Activated CD8-positive, alpha-beta T cell treated with anti-CD3 and anti-CD28 coated beads, Interleukin-2, amount 10 ng/mL, durations not matched to agents 7 days and 5 days (primary cell): ENCODE measurements at places on chromosomes 6 and 20. TPM values are rescaled to one million over a fixed set of nuclear protein-coding genes. Genes with fewer than 3 reads are reported as not detected.

The EPPIN gene
- not detected for total RNA-seq

The TSPO2 gene
- total RNA-seq = not detected

The PTPN1 gene
- total RNA-seq = 62.5 TPM

The MED23 gene
- 27.8 TPM for total RNA-seq

The SNAP25 gene
- not detected for total RNA-seq

The PRPH2 gene
- total RNA-seq = not detected

The FRMD1 gene
- not detected for total RNA-seq

The PSORS1C1 gene
- not detected for total RNA-seq

The C20orf141 gene
- not detected for total RNA-seq

The ABHD16B gene
- total RNA-seq = not detected

The PTPRT gene
- not detected for total RNA-seq

The C20orf96 gene
- 6.8 TPM for total RNA-seq

The DPPA5 gene
- not detected for total RNA-seq

DNA sequence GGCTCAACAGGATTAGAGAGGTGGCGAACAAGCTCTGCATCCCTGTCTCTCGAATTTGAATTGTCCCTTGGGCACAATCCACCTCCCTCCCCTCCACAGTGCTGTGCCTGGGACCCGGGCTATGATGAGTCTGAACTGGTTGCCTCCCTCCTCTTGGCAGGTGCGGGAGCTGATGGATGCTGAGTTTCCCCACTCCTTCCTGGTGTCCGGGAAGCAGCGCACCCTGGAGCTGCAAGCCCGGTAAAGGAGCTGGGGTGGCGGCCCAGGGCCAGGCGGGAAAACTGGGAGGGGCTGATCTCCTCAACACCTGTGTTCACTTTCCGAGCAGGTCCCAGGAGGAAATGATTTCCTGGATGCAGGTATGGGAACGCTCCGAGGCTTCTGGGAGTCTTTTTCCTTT is 14.9 kb downstream of the FGD2 start:
- H3K36me3 ChIP-seq = peaks cover 15% of the 10 kb centered on the region
- H3K27me3 ChIP-seq = no peaks in the 10 kb centered on the region
- no peak for DNase-seq
- H3K27ac ChIP-seq = peak overlapping the region; percentile 62
- H3K4me1 ChIP-seq = peaks cover 75% of the 10 kb centered on the region

- no peak overlapping the region for H3K4me3 ChIP-seq
- no peaks in the 10 kb centered on the region for H3K36me3 ChIP-seq
- DNase-seq = no peak
- H3K27me3 ChIP-seq = peaks cover 12% of the 10 kb centered on the region
Measured at GRCh38 chr20:51185277-51185676, 162.4 kb upstream of the KCNG1 start.

DNA sequence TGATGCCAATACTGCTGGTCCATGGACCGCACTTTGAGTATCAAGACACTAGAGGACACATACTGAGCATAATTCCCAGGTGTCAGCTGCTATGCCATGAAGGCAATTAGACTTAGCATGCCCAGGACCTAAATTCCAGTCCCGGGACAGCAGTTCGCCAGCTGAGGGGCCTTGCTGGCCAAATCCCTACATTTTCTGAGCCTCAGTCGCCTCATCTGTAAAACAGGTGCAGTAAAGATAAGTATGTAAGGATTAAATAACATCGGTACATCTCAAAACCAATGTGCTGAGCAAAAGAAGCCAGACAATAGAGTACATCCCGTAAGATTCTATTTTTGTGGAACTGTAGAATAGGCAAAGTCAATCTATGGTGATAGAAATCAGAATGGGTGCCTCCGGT is 1.0 kb downstream of the BFSP1 start:
- peaks cover 27% of the 10 kb centered on the region for H3K4me1 ChIP-seq
- DNase-seq = no peak
- peak overlapping the region; percentile 65 for H3K27ac ChIP-seq
- peaks cover 41% of the 10 kb centered on the region for H3K27me3 ChIP-seq
- H3K36me3 ChIP-seq = no peaks in the 10 kb centered on the region

DNA sequence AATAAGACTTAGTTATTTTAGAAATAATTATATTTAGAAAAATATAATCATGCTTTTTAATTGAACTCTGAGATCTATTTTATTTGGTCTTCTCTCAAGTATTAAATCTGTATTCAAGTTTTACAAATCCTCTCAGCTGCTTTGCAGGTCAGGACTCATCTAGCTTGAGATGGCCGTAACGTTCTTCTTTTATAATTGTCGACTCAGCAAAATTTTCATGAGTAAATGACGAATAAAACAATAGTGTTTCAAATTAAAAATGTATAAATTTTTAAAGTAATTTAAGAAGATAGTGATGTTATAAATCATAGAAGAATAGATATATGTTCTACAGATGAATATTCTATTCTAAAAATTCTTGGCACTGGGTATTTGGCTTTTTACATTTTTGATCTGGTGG is 957.1 kb upstream of the EYS start:
- no peaks in the 10 kb centered on the region for H3K36me3 ChIP-seq
- H3K27me3 ChIP-seq = no peaks in the 10 kb centered on the region
- H3K27ac ChIP-seq = no peak overlapping the region
- no peaks in the 10 kb centered on the region for H3K4me1 ChIP-seq
- no peak for DNase-seq

DNA sequence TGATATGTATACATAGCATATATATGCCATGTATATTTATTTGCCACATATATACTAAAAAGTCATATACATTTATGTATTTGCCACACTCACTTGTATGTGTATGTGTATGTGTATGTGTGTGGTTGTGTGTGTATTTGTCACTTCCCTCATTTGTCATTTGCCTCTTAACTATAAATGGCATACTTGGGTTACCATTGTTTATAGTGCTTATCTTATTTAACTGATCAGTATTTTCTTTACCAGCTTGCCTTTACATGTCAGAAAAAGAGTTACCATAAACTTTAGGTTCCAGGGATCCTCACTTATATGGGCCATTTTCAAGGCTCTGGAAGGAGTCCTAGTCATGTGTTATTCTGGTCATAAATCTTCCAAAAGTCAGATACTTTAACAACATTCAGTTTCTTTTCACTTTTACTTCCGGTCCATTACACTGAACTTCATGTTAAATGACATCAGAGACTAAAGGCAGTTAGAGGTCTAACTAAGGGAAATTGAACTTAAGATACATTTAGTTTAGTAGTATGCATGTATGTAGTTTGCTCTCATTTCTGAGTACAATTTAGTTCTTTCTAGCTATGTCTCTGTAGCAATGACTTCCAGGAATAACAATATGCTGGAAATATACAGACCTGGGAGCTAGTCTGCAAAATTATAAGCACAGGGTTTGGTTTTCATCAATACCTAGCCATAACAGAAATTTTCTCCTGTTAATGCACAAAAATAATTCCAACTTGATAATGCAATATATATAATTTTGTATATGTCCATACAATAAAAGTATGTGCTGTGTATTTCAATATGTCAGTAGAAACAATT is 33.7 kb upstream of the HIVEP1 start:
- peaks cover 34% of the 10 kb centered on the region for H3K4me1 ChIP-seq
- peak overlapping the region; percentile 6 for H3K4me3 ChIP-seq
- peaks cover 2% of the 10 kb centered on the region for H3K36me3 ChIP-seq
- DNase-seq = no peak
- peaks cover 2% of the 10 kb centered on the region for H3K27me3 ChIP-seq

- H3K4me3 ChIP-seq = no peak overlapping the region
- DNase-seq = peak; percentile 70
- no peak overlapping the region for H3K27ac ChIP-seq
- H3K4me1 ChIP-seq = no peaks in the 10 kb centered on the region
- no peaks in the 10 kb centered on the region for H3K36me3 ChIP-seq
Measured at GRCh38 chr6:46090115-46091079, 39.4 kb upstream of the ENPP4 start.

GRCh38 chr6:91710342-91710741 is 1123.5 kb upstream of the MAP3K7 start:
- no peaks in the 10 kb centered on the region for H3K4me1 ChIP-seq
- no peak for DNase-seq
- H3K36me3 ChIP-seq = no peaks in the 10 kb centered on the region
- no peaks in the 10 kb centered on the region for H3K27me3 ChIP-seq

GRCh38 chr6:108621117-108621516 is 60.4 kb downstream of the FOXO3 start:
- H3K4me3 ChIP-seq = no peak overlapping the region
- H3K36me3 ChIP-seq = no peaks in the 10 kb centered on the region
- no peak overlapping the region for H3K27ac ChIP-seq
- peaks cover 21% of the 10 kb centered on the region for H3K4me1 ChIP-seq
- no peaks in the 10 kb centered on the region for H3K27me3 ChIP-seq

- no peak overlapping the region for H3K4me3 ChIP-seq
- H3K4me1 ChIP-seq = peaks cover 7% of the 10 kb centered on the region
- H3K27me3 ChIP-seq = peaks cover 3% of the 10 kb centered on the region
- H3K27ac ChIP-seq = no peak overlapping the region
- no peak for DNase-seq
Measured at GRCh38 chr6:47098570-47098993, 56.5 kb upstream of the ADGRF1 start.

GRCh38 chr6:13375360-13375878 is 47.1 kb upstream of the TBC1D7 start:
- H3K36me3 ChIP-seq = peaks cover 5% of the 10 kb centered on the region
- peak; percentile 50 for DNase-seq
- no peak overlapping the region for H3K4me3 ChIP-seq
- peaks cover 20% of the 10 kb centered on the region for H3K4me1 ChIP-seq

- H3K4me1 ChIP-seq = no peaks in the 10 kb centered on the region
- H3K27me3 ChIP-seq = no peaks in the 10 kb centered on the region
- H3K36me3 ChIP-seq = peaks cover 2% of the 10 kb centered on the region
- DNase-seq = no peak
- no peak overlapping the region for H3K27ac ChIP-seq
- H3K4me3 ChIP-seq = no peak overlapping the region
Measured at GRCh38 chr6:99030915-99031314, 83.2 kb upstream of the FBXL4 start.

- H3K4me3 ChIP-seq = no peak overlapping the region
- no peaks in the 10 kb centered on the region for H3K36me3 ChIP-seq
- no peak for DNase-seq
- no peaks in the 10 kb centered on the region for H3K4me1 ChIP-seq
Measured at GRCh38 chr6:12602951-12603672, 113.5 kb upstream of the PHACTR1 start.

- no peaks in the 10 kb centered on the region for H3K4me1 ChIP-seq
- DNase-seq = no peak
- no peaks in the 10 kb centered on the region for H3K36me3 ChIP-seq
- H3K4me3 ChIP-seq = no peak overlapping the region
- H3K27ac ChIP-seq = no peak overlapping the region
Measured at GRCh38 chr6:161414707-161415106, 140.8 kb upstream of the AGPAT4 start.

DNA sequence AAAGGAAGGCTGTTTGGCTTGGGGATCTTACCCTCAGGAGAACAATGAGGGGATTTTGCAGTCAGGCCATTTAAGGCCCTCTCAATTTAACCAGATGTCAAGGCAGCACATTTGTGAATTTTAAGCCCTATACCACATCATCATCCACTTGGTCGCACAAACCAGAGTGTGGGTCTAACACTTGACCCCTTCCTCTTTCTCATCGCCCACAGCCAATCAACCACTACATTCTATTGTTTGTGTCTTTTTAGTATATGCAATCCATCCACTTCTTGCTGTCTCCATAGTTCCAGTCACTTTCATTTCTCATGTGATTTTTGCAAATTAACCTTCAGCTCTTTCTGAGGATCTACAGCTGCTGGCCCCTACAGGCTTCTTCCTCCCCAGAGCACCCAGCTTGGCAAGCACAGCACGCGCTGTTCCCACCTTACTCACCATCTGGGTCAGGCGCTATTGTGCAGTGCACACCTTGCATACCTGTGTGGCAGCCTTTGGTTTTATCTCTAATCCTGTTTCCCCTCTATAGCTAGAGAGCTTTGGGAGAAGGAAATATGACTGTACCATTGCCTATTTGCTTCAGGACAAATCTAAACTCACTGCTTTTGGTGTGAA is 32.3 kb upstream of the CD83 start:
- H3K4me3 ChIP-seq = no peak overlapping the region
- H3K27me3 ChIP-seq = peaks cover 4% of the 10 kb centered on the region
- DNase-seq = no peak
- H3K4me1 ChIP-seq = no peaks in the 10 kb centered on the region
- H3K36me3 ChIP-seq = no peaks in the 10 kb centered on the region

GRCh38 chr6:56037601-56038000 is 162.2 kb upstream of the BMP5 start:
- no peak overlapping the region for H3K4me3 ChIP-seq
- H3K27me3 ChIP-seq = no peaks in the 10 kb centered on the region
- no peak overlapping the region for H3K27ac ChIP-seq

DNA sequence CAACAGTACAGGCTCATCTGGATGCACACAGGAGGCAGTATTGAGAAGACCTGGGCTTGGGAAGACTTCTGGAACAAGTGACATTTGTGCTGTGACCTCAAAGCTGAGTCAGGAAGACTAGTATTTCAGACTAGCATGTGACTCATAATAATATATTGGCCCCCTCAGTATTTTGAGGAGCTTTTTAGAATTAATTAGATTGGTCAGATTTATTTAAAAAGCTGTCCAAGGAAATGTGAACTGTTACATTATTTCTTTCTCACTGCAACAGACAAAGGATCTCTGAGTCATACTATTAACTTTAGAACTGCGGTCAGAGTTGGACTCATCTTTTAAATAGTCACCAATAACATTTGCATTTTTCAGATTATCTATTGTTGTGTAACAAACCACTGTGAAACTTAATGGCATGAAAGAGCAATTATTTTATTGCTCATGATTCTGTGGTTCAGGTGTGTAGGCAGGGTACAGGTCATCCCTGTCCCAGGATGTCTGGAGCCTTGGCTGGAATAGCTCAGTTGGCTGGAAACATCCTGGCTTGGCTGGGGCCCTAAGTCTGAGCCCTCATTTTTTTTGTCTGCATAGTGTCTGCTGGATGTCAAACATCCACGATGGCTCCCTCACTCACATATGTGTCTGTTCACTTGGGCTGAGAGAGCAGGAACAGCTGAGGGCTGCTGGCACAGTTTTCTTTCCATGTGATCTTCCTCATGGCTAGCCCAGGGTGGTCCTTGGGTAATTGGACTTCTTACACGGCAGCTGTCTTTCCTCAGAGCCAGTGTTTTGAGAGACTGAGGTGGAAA is 46.9 kb downstream of the MAP3K4 start:
- no peaks in the 10 kb centered on the region for H3K4me1 ChIP-seq
- no peaks in the 10 kb centered on the region for H3K27me3 ChIP-seq
- H3K27ac ChIP-seq = no peak overlapping the region
- DNase-seq = no peak
- H3K36me3 ChIP-seq = peaks cover 32% of the 10 kb centered on the region
- H3K4me3 ChIP-seq = no peak overlapping the region

GRCh38 chr20:47334022-47334551 is 22.4 kb downstream of the ZMYND8 start:
- H3K4me3 ChIP-seq = no peak overlapping the region
- H3K4me1 ChIP-seq = peaks cover 31% of the 10 kb centered on the region
- no peak overlapping the region for H3K27ac ChIP-seq

- H3K36me3 ChIP-seq = peaks cover 27% of the 10 kb centered on the region
- no peaks in the 10 kb centered on the region for H3K4me1 ChIP-seq
- no peak for DNase-seq
- H3K4me3 ChIP-seq = no peak overlapping the region
- H3K27me3 ChIP-seq = no peaks in the 10 kb centered on the region
- H3K27ac ChIP-seq = no peak overlapping the region
Measured at GRCh38 chr6:144769142-144769541, 484.0 kb downstream of the UTRN start.
